ENCODE measurements at places on chromosomes 2 and 18. TPM values are rescaled to one million over a fixed set of nuclear protein-coding genes. Genes with fewer than 3 reads are reported as not detected.

- no peak overlapping the region for H3K27ac ChIP-seq
- H3K27me3 ChIP-seq, result no peaks in the 10 kb centered on the region
- DNase-seq, result no peak
- H3K36me3 ChIP-seq, result peaks cover 3% of the 10 kb centered on the region
- H3K4me1 ChIP-seq, result no peaks in the 10 kb centered on the region
These were observed 100.6 kb downstream of the DYM start for GRCh38 chr18:49359732-49360444.

DNA sequence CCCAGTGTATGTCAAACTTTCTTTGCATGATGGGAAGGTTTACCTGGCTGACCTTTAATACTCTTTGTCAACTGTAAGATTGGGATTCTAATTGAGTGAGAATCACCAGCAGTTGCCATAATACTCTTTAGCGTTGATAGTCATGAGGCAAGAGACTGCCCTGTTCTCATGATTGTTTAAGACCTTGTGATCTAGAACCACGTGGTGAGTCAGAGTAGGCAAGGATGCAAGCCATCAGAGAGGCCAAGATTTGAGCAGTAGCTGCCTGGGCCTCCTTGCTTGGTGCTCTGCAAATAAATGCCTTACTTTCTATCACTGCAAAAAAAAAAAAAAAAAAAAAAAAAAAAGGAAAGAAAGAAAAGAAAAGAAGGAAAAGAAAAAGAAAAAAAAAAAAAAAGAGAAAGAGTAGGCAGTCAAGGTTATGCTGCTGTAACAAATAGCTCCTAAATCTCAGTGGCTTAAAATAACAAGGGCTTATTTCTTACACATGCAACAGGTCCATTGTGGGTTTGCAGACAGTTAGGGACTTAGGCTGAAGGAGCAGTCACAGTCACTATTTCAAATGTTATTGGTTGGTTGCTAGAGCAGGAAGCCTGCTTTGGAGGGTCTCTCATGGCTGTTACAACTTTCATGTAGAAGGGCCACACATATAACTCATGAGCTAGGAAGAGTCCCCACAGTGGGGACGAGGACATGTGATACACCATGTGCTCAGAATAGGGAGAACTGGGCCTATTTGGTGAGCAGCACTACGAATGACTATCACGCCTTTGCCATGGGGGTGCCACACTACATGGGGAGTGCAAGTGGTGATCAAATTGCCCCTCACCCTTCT is 21.7 kb downstream of the IL1R2 start:
- H3K27me3 ChIP-seq, result no peaks in the 10 kb centered on the region
- no peak overlapping the region for H3K4me3 ChIP-seq
- no peaks in the 10 kb centered on the region for H3K36me3 ChIP-seq
- no peak overlapping the region for H3K27ac ChIP-seq
- no peaks in the 10 kb centered on the region for H3K4me1 ChIP-seq

- no peaks in the 10 kb centered on the region for H3K27me3 ChIP-seq
- no peak overlapping the region for H3K4me3 ChIP-seq
- H3K4me1 ChIP-seq, result no peaks in the 10 kb centered on the region
These were observed 205.4 kb downstream of the SNTG2 start for GRCh38 chr2:1156059-1156458.

DNA sequence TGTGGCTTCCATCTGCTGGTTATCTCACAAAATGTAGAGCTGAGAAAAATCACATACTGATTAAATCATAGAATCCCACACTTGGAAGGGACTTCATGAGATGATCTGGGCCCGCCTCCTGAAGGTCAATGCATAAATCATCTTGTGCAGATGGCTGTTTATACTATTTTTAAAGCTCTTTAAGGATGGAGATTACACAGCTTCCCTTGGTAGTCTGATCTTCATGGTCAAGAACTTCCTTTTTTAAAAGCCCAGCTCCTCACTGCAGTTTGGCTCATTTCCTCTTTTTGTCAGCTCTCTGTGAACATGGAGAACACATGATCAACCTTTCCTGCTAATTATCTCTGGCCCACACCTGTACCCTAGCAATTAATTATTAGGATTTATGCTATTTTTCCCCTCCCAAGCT is 25.9 kb downstream of the GCG start:
- H3K27me3 ChIP-seq, result no peaks in the 10 kb centered on the region
- H3K27ac ChIP-seq, result no peak overlapping the region
- no peaks in the 10 kb centered on the region for H3K36me3 ChIP-seq
- no peak for DNase-seq
- no peak overlapping the region for H3K4me3 ChIP-seq

KCNG2 gene
- polyA plus RNA-seq, result not detected

ACVR1C gene
- 1.4 TPM for polyA plus RNA-seq

- no peaks in the 10 kb centered on the region for H3K4me1 ChIP-seq
- H3K36me3 ChIP-seq, result no peaks in the 10 kb centered on the region
- peaks cover 3% of the 10 kb centered on the region for H3K27me3 ChIP-seq
- no peak for DNase-seq
These were observed 3.8 kb upstream of the SLC8A1 start for GRCh38 chr2:40455661-40456060.

GRCh38 chr2:38497670-38498037 is 105.1 kb downstream of the HNRNPLL start:
- H3K27ac ChIP-seq, result no peak overlapping the region
- no peaks in the 10 kb centered on the region for H3K27me3 ChIP-seq
- H3K36me3 ChIP-seq, result no peaks in the 10 kb centered on the region
- no peak for DNase-seq
- H3K4me3 ChIP-seq, result no peak overlapping the region

CABLES1 gene
- 6.9 TPM for polyA plus RNA-seq

FAM237A gene
- polyA plus RNA-seq, result not detected

- H3K27ac ChIP-seq, result no peak overlapping the region
- no peak overlapping the region for H3K4me3 ChIP-seq
These were observed 78.8 kb upstream of the ARHGAP28 start for GRCh38 chr18:6650747-6651146.
